Sigmoid colon (tissue), 7 donors: ENCODE measurements at places on chromosomes 4 and X. TPM values are rescaled to one million over a fixed set of nuclear protein-coding genes. Genes with fewer than 3 reads are reported as not detected.

The UGT2B10 gene
- not detected for total RNA-seq

The USP17L26 gene
- total RNA-seq, result not detected

The PPM1K gene
- 12.6 TPM for total RNA-seq

The NUDT9 gene
- total RNA-seq, result 25.2 TPM

The JADE3 gene
- 7.1 TPM for total RNA-seq

The MXD4 gene
- total RNA-seq, result 62.0 TPM

The GPRASP2 gene
- total RNA-seq, result 15.0 TPM

The PLAC8 gene
- 0.71 TPM for total RNA-seq

DNA sequence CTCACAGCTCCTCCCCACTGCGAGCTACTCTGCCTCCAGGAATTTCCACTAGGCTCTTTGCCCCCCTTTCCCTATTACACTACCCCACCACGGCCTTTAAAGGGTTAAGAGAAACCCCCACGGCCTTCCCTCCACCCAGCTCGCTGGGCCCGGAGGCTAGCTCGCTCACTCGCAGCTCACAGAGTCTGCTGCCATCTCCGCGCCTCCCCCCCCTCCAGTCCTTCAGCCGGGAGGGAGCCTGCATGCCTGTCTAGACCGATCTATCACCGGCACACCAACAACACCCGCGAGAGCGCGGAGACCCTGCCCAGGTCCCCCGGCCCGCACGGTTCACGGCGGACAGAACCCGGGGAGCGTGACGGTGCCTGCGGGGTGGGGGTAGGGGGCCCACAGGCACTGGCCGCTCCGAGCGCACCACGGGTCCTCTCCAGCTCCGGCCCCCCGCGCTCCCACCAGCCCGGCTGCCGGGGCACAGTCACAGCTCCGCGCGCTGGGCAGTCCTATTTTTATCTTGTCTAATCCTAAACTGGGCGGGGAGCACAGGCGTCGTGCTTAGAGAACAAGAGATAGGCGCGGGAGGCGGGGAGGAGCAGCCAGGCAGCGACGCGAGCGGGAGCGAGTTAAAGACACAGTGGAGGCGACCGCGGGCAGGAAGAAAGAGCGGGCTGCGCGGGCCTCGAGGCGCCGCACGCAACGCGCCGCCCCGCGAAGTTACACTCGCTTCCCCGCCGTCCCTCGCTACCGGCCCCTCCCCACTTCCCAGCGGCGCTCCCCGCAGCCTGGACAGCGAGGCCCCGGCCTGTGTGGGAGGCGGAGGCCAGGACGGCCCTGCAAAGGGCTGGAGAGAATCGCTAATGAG is 3.5 kb downstream of the BCOR start:
- DNase-seq, result peak; percentile 81

DNA sequence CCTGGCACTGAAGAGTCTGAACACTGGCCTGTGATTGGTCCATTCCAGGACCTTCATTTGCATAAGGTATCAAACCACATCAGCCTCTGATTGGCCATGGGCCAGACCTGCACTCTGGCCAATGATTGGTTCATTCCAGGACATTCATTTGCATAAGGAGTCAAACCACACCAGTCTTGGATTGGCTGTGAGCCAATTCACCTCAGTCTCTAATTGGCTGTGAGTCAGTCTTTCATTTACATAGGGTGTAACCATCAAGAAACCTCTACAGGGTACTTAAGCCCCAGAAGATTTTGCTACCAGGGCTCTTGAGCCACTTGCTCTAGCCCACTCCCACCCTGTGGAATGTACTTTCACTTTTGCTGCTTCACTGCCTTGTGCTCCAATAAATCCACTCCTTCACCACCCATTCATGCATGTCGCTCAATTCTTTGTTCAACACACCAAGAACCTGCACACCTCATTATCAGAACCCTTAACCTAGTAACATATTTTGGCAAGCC is 14.2 kb upstream of the HERC5 start:
- no peak for DNase-seq

DNA sequence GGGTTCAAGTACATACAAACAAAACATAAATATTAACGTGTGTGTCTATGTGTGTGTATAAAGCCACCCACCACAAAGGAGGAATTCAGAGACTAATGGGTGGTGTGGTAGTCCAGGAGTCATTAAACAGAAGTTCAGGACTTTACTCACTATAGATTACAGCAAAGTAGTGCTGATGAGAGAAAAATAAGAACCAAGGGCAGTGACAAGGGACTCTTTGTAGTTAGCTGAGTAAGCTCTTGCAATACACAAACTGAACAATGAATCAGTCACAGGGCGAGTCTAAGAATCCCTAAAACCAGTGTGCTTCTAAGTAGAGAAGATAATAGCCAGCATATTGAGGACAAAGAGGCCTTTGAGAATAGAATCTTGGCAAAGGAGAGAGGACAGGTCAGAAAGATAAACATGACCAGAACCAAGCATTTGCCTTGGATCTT is 232.4 kb downstream of the PPP3CA start:
- DNase-seq, result no peak

DNA sequence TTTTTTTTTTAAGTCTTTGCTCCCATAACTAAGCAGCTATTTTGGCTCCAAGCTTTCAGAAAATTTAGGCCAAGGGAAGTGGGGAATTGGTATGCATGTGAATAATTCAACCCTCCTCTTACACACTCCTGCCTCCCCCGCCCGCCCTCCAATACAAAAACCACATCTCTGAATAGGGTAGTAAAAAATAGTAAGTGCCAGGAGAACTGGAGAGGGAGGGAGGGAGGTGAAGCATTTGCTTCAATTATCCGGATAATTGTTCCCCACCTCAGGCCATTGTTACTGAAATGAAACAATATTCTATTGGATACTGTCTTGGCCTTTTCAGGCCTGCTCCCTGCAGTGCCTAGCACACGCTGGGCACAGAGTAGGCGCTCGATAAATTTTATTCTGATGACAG is 5.5 kb upstream of the GSX2 start:
- no peak for DNase-seq

GRCh38 chr4:31539284-31540069 is 819.3 kb downstream of the PCDH7 start:
- no peak for DNase-seq

DNA sequence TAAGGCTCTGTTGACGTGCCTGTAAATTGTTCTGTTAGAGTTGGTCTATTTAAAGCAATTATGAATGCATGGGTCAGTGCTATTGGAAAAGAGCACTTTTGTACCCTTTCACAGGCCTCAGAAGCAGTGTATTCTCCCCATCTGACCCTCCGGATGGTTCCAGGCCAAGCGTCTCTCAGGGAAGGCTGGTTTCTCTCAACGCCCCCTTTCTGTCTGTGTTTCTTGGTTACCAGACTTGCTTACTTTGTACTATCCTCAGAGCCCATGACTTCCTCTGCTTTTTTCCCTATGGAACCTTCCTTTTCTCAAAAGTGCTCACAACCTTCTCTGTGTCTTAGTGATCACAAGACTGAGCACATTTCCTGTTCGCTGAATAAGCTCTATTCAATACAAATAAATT is 559.3 kb upstream of the ZFP42 start:
- DNase-seq, result no peak

DNA sequence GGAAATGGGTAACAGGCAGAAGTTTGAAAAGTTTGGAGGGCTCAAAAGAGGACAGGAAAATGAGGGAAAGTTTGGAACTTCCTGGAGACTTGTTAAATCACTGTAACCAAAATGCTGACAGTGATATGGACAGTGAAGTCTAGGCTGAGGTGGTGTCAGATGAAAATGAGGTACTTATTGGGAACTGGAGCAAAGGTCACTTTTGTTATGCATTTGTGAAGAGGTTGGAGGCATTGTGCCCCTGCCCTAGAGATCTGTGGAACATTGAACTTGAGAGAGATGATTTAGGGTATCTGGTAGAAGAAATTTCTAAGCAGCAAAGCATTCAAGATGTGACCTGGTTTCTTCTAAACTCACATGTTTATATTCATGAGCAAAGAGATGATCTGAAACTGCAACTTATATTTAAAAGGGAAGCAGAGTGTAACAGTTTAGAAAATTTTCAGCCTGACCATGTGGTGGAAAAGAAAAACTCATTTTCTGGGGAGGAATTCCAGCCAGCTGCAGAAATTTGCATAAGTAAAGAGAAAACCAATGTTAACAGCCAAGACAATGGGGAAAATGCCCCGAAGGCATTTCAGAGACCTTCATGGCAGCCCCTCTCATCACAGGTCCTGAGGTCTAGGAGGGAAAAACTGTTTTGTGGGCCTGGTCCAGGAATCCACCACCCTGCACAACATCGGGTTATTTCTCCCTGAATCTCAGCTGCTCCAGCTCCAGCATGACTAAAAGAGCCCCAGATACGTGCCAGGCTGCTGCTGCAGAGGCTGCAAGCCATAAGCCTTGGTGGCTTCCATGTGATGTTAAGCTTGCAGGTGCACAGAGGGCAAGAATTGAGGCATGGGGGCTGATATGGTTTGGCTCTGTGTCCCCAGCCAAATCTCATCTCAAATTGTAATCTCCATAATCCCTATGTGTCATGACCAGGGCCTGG is 632.5 kb upstream of the GNPDA2 start:
- DNase-seq, result no peak

DNA sequence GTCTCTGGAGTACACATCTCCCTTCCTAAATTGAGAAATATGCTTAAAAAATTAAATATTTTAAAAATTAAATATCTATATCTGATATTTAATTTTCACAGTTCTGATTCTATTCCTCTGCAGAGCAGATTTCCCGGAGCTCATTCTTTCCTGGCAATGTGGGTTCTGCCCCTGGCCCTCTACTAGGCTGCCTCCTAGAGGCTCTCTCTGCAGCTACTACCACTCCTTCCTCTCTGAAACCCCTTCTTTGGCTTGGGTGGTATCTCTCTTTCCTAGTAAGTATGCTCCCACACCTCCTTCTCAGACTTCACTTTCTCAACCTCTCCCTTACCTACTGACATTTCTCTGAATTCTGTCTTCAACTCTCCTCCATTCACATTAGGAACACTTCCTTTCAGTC is 45.3 kb downstream of the RPGR start:
- no peak for DNase-seq

GRCh38 chr4:168710353-168710946 is 213.6 kb downstream of the PALLD start:
- DNase-seq, result no peak

DNA sequence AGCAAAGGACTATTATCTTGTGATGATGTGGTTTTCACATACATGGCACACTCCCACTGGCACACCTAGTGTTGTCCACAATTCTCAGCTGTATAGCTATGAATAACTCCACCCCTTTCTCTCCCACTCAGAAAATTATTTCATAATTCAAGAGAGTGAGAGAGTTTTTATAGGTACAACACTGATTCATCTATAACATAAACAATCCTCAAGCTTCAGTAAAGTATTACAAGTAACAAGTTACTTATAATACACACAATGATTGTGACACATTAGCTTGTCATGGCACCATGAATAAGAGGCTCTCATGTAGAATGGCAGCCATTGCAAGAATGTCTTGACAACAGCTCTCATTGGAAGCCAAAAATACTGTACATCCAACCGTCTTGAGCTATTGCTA is 43.9 kb downstream of the RAB40A start:
- no peak for DNase-seq

DNA sequence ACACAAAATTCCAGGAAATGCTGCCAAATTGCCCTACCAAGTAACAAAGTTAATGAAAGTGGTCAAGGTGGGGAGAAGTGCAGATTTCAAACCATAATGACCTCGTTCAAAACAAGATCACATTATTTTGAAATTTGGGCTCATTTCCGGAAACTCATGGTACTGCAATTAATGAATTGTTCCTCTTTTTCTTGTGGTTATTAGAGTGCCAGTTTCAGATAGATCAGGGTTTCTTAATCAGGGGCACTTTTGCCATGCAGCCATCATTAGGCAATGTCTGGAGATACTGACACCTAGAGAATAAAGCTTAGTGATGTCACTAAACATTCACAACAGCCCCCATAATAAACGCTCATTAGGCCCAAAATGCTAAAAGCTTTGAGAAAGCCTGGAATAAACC is 381.5 kb upstream of the GALNT7 start:
- no peak for DNase-seq

DNA sequence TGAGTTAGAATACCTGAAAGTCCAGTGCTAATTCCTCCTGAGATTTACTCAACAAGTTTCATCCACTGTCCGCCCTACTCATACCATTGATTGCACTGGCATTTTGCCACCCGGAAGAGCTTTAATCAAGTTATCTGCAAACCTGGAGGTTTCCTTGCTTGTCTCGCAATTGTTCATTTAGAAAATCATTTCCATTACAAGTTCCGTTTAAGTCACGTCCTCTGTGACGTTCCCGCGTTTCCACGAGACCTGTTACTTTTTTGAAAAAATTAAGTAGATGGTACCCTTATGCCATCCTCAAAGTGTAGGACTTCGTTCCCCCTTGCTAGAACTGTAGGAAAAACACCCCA is 761 bp upstream of the FRYL start:
- DNase-seq, result peak; percentile 67

- DNase-seq, result no peak
Measured at GRCh38 chr4:174324725-174325124, 41.0 kb downstream of the CEP44 start.

DNA sequence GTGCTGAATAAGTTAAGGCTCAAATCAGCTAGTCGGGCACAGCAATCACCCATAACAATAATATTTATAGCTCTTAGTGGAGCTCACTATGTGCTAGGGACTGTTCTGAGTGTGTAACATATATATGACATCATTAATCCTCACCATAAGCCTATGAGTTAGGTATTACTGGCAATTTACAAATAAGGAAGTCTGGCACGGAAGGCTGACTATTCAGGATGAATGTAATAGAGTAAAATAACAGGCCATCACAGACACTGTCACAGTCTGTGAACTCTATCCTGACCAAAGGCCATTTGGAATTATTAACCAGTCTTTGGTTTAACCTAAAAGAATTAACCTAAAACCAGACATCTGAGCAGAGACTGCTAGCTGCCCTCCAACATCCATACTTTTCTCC is 119.3 kb downstream of the C4orf51 start:
- no peak for DNase-seq

- DNase-seq, result no peak
Measured at GRCh38 chr4:15413010-15413622, 14.7 kb upstream of the C1QTNF7 start.
